Esophagus mucosa (tissue), 1 donor: ENCODE measurements at places on chromosomes 6 and 20.

- ATAC-seq = no peak
These were observed 211.9 kb downstream of the PREX1 start for GRCh38 chr20:48615871-48616270.

DNA sequence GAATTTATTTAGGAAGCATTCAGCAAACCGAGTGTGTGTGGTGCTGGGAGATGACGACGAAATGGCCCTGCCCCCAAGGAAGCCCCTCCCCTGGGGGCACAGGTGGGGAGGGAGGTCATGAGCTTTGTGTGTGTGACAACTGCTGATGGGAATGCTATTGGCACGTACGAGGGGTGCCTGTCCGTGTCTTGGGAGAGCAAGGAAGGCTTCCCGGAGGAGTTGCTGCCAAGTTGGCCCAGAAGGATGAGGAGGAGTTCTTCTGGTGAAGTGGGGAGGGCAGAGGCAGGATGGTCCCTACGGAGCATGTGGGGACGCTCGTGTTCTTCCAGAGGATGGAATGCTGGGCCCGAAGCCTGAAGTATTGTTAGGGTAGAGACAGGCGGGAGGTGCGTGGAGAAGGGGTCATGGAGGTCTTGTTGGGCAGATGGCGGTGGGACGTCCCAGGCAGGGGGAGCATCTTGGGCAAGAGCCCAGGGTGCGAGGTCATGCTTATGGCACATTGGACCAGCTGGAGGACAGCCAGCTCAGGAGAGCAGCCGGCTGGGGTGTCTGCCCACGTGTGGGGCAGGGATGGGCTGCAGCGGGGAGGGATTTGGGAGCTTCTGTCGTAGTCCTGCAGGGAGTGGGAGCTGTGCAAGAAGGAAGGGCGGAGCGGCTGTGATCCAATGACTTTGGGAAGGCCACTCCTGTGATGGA, 46.1 kb downstream of the SYNJ2 start:
- ATAC-seq = no peak

- no peak for ATAC-seq
These were observed 20.8 kb downstream of the ZC2HC1B start for GRCh38 chr6:143885116-143885515.

- no peak for ATAC-seq
These were observed 608.4 kb downstream of the EPHA7 start for GRCh38 chr6:92810913-92811312.
